ENCODE measurements at places on chromosomes 2 and 18.

GRCh38 chr18:10798727-10799550, 273.1 kb downstream of the NAPG start:
- no peak for DNase-seq

DNA sequence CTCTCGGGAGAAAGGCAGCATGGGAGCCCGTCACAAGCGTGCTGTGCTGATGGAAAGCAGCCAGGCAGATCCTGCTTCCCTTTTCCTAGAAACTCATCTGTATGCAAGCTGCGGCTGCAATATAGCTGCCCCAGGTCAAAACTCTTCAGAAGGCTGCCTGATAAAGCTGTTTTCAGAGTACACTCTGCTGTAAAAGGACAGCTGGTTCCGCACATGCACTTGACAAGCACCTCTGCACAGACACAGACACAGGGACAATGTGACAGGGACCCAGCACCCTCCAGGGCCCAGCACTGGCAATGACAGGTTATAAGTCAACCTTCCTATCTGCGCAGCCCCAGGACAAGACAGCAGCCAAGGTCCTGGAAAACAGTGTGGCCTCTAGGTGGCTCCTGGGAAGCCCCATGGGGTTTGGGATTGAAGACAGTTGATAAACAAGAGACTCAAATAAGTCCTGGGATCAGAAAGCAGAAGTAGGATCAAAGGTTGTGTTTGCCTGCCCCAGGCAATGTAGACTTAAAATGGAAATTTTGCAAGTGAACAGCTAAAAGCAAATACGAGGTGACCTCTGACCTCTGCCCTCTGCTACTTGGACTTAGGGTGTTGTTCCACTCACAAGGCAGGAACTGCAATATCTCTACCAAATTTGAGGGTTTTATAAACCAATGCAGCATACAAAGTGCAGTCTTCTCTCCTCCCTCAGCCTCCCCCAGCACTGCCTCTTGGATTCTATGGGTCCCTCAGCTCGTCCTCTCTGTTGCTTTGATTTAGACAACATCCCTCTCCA, 16.9 kb downstream of the SLC66A2 start:
- DNase-seq = no peak

DNA sequence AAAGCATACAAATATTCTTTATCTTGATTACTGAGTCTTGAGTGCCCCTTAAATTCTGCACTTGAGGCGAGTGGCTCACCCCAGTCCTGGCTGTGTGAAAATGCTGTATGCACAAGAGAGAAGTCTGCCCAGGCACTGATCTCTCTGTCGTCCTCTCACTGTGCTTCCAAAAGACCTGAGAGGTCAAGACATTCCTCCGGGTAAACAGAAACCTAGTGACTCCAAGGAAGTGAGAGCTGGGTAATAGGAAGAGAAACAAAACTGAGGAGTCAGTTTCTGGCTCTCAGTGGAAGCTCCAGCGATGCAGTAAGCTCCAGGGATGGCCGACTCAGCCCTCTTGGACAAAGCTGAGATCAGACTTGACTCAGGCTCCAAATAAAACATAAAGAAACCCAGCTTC, 70.9 kb downstream of the AAK1 start:
- DNase-seq = no peak

DNA sequence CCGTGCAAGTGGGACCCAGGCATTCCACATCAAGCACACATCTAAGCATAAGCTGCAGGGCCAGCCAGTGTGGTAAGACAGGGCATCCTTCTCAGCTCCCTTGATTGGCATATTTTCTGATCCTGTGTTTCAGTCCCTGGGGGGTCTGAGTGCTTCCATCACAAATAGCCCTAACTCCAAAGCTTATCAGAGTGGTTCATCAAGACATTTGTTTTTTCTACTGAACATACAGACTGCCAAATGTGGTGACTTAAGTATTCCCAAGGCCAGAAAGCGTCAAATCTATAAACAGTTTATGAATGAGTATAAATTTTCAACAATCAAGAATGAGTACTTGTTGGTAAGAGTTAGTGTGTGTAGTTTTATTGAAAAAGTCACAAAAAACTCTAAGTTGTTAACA, 18.8 kb downstream of the SPRED2 start:
- DNase-seq = no peak

GRCh38 chr18:39389800-39390379, 1824.3 kb upstream of the CELF4 start:
- no peak for DNase-seq

GRCh38 chr2:236001166-236001828, 166.9 kb downstream of the GBX2 start:
- no peak for DNase-seq

GRCh38 chr2:75113231-75113869, 86.0 kb downstream of the TACR1 start:
- no peak for DNase-seq

DNA sequence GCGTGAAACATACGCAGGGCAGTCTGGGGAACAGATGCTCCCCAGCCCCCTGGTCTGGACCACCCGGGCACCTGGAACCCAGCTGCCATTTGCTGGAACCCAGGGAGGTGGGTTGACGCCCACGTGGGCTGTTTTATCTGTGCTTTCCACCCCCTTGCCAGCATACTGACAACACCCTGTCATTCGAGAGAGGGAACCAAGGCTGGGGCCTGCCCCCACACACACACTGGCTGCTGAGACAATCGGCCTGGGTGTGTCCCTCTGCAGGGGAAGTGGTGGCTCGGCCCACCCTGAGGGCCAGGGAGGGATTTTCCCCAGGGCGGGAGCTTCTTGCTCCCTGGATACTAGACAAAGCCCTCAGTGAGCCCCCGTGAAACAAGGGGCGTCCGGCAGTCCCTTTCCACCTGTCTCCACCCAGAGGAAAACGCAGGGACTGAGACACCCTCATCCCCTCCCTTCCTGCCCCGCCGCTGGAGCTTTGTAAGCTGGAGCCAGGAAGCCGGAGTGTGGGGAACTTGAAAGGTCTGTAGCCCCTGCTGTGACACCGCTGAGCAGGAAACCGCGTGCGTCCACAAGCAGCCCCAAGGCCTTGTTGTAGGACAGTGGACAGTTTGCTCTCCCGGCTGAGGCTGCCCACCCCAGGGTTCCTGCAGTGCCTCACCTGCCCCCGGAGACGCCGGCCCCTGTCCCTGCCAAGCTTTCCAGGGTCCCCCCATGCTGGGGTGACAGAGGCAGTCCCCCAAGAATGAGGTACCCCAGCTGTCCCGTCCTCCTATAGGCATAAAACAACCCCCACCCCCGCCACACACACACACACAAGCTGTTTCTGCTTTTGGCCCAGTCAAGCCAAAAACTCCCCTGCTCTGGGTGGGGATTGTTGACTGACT, 14.1 kb upstream of the KLF11 start:
- no peak for DNase-seq

GRCh38 chr2:181426672-181427071, 30.5 kb upstream of the ITGA4 start:
- no peak for DNase-seq

DNA sequence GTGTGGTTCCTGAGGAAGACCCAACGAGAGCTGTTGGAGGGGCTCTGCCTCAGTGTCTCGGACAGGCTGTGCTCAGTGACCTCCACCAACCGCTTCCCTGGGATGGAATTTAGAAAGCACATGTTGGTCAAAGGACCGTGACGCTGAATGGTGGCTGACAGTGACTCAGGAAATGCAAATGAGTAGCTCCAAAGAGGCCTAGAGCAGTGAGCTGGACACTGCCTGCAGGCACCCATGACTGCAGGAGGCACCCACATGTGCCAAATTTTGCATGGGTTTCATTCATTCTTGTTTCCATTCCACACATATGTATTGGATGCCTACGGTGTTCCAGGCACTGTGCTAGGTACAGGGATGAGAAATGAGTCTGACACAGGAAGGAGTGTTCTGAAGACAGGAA, 46.4 kb downstream of the ACKR3 start:
- no peak for DNase-seq

GRCh38 chr18:54845787-54846186, 17.5 kb downstream of the RAB27B start:
- DNase-seq = no peak

DNA sequence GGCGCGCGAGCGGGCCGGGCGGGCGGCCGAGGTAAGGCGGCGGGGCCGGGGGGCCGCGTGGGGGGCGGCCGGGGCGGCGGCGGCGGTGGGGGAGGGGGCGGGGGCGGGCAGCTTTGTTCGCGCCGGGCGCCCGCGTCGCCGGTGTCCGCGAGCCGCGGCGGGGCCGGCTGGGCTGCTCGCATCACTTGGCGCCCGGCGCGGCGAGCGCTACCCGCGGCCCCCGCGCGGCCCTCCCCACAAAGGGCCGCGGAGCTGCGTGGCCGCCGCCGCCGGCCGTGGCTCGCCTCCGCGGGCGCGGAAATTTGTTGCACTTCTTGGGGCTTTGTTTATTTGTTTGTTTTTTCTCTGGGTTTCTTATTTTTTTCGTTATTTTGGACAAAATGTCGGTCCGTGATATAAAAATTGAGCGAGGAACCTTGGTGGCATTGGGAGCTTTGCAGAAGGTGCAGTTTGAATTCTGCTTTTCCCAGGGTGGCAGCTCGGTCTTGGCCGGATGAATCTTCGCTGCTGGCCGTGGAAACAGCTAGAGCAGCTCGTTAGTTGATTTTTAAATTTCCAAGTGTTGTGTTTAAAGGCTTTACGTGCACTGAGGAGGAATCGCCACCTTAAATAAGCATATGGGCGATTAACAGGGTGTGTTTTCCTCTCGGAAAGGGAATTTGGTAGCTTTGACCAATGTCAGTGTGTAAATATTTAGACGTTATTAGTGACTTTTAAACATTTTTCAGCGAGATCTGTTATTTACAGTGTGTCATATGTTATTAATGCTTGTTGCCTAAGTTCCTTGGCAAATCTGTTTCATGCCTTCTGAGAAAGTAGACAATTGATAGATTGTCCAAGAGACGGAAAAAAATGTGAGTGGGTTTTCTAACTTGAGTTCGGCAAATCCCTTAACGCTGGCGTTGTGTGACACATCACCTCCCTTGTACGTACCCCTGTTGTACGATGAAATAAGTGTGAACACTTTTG, 822 bp downstream of the UBE2E3 start:
- no peak for DNase-seq

- no peak for DNase-seq
Measured at GRCh38 chr2:209074711-209075110, 349.1 kb upstream of the MAP2 start.

- no peak for DNase-seq
Measured at GRCh38 chr2:75541430-75541829, 19.3 kb downstream of the EVA1A start.

GRCh38 chr2:22521620-22522019, 863.4 kb upstream of the KLHL29 start:
- no peak for DNase-seq

DNA sequence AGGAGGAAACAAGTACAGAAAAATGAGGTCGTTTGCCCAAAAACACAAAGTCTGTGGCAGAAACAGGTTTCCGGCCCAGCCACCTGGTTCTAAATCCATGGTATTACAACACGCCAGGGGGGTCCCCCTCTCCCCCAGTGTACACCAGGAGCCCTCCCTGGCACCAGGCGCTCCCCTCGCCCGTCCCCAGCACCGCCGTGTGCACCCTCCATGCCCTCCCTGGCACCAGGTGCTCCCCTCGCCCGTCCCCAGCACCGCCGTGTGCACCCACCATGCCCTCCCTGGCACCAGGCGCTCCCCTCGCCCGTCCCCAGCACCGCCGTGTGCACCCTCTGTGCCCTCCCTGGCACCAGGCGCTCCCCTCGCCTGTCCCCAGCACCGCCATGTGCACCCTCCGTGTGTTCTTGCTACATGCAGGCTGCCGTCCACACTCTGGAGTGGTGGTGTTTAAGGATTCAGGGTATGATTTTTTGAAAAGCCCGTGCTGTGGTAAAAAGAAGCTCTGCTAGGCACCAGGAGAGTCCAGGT, 59.8 kb upstream of the NFATC1 start:
- DNase-seq = no peak

DNA sequence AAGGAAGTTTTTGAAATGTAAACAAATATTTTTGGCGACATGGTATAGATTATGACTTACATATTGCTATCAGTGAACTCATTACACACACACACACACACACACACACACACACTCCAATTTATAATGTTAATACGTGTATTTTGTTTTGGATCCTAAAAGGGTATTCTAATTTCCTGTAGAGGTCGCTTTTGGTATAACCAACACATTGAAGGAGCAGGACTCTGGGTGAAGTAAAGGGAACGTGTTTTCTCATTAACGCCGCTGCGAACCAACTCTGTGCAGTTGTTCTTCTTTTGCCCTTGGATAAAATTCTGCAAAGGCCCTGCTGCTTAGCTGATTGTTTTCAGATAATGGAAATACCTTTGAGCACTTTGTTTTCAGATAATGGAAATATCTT, 190.4 kb downstream of the PMAIP1 start:
- DNase-seq = no peak

DNA sequence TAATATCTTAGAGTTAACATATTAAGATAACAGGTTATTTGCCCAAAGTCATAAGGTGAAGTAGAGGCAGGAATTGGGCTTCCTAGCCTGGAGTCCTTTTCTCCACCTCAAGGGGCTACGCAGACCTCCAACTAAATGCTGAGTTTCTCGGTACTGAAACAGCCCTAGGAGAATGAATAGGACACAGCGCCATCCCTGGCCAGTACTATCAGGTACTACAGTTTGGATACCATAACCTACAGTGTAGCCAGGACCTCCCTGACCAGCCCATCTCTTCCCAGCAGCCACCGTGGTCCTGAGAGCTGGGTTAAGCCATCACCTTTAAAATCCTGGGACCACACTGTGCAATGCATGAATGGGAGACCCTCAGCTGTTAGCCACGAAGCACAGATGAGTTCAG, 15.7 kb downstream of the CASP8 start:
- no peak for DNase-seq

GRCh38 chr2:136373841-136374240, 255.9 kb upstream of the CXCR4 start:
- DNase-seq = no peak

GRCh38 chr2:102235491-102235890, 48.7 kb downstream of the IL1RL2 start:
- no peak for DNase-seq

- no peak for DNase-seq
Measured at GRCh38 chr2:96449637-96450036, 55.5 kb downstream of the NEURL3 start.

DNA sequence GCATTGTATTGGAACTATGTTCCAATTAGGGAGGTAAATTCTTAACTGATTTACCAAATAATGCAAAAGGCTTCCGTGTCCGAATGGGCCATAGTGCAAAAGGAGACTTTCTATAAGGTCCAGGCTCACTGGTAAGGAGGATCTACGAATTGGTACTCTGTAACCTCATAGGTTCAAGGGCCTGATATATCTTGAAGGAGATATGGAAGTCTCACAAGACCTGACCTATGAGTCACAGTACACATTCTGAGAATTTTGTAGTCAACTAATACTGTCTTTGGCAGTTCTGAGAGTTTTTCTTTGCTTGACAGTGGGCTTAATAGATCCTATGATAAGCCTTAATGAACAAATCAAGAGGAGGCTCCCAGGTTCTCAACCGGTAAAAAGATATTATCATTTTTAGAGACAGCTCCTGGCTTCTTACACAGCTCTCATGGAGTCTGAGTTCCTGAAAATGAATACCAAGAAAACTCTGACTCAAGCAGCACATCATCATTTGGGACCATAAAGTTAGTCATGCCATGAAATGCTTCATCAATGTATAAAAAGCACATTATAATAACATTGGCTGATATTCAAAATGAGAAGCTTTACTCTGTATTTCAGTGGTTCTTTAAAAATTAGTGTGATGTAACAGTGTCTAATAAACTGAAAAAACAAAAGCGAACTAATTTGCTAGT, 1275.2 kb upstream of the CRIM1 start:
- DNase-seq = no peak

GRCh38 chr2:109438146-109438545, 175.6 kb downstream of the SEPTIN10 start:
- DNase-seq = no peak

Measured in stimulated activated CD8-positive, alpha-beta memory T cell treated with anti-CD3 and anti-CD28 coated beads, Interleukin-2, amount 100 ng/mL, for 1 hour (primary cell).